Activated CD4-positive, alpha-beta memory T cell treated with anti-CD3 and anti-CD28 coated beads, Interleukin-2, amount 10 ng/mL, durations not matched to agents 7 days and 5 days (primary cell): ENCODE measurements at places on chromosomes 1 and 21. TPM values are rescaled to one million over a fixed set of nuclear protein-coding genes. Genes with fewer than 3 reads are reported as not detected.

DNA sequence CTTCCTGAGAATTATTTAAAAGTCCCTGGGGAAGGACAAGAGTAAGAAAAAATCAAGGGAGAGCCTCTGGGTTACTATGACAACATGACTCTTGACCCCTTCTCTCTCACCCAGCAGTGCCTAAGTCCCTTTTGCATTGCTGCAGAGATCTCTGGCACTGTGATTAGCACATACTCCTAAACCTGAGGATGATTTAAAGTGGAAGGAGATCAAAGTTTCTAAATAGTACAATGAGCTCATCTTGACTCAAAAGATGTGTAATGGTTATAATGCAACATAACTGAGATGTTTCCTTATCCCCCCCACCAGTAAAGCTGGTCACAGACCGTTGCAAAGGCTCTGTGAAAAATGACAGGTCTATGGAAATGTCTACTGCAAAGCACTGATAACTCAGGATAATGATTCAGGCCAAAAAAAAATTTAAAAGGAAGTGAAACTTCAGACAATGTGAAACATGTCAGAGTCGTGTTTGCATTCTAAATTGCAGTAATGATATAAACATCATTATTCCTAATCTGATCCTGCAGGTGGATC lies 519.2 kb downstream of the KIF26B start:
- H3K36me3 ChIP-seq, result no peaks in the 10 kb centered on the region
- H3K4me3 ChIP-seq, result no peak overlapping the region
- H3K27ac ChIP-seq, result no peak overlapping the region
- DNase-seq, result no peak

DNA sequence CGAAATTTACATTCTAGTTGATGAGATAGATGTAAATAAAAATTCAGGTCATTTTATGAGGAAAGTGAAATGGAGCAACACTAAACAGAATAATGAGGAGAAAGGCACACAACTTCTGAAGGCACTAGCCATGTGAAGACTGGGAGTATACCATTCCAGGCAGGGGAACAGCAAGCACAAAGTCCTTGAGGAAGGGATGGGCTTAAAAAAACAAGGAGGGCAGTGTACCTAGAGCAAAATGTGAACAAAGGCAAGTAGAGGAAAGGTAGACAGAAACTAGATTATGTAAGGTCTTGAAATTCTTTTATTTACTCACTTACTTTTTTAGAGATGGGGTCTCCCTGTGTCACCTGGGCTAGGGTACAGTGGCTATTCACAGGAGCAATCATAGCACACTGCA lies 54.1 kb upstream of the LRIG2 start:
- no peaks in the 10 kb centered on the region for H3K36me3 ChIP-seq
- no peak overlapping the region for H3K4me3 ChIP-seq
- no peak for DNase-seq
- H3K4me1 ChIP-seq, result no peaks in the 10 kb centered on the region
- no peak overlapping the region for H3K27ac ChIP-seq

The PGLYRP3 gene
- not detected for total RNA-seq

The GPR157 gene
- 5.0 TPM for total RNA-seq

DNA sequence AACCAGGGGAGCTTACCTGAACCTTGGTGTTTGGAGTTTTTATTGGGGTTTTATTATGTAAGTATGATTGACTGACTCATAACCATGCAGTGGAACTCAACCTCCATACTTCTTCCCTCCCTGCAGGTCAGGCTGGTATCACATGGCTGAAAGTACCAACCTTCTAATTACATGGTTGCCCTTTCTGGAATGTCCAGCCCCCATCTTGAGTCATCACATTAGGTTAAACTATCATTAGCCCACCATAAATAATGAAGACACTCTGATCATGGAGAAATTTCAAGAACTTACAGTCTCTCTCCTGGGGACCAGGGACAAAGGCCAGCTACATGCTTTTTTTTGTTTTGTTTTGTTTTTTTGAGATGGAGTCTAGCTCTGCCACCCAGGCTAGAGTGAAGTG lies 19.2 kb upstream of the DPH5 start:
- no peaks in the 10 kb centered on the region for H3K27me3 ChIP-seq
- no peak overlapping the region for H3K4me3 ChIP-seq
- no peaks in the 10 kb centered on the region for H3K4me1 ChIP-seq

GRCh38 chr1:90834886-90835660 lies 118.0 kb upstream of the BARHL2 start:
- H3K27ac ChIP-seq, result no peak overlapping the region
- DNase-seq, result no peak
- peaks cover 5% of the 10 kb centered on the region for H3K36me3 ChIP-seq
- peaks cover 88% of the 10 kb centered on the region for H3K27me3 ChIP-seq

GRCh38 chr1:5746611-5747425 lies 245.4 kb downstream of the NPHP4 start:
- H3K36me3 ChIP-seq, result no peaks in the 10 kb centered on the region
- no peak overlapping the region for H3K27ac ChIP-seq
- no peak overlapping the region for H3K4me3 ChIP-seq

GRCh38 chr1:6248161-6248776 lies 4.3 kb downstream of the HES3 start:
- peaks cover 20% of the 10 kb centered on the region for H3K4me1 ChIP-seq
- no peak for DNase-seq
- H3K4me3 ChIP-seq, result no peak overlapping the region

The TNFAIP8L2 gene
- total RNA-seq, result 32.0 TPM

GRCh38 chr1:154990276-154990675 lies 3.1 kb upstream of the LENEP start:
- no peak overlapping the region for H3K27ac ChIP-seq
- no peaks in the 10 kb centered on the region for H3K27me3 ChIP-seq
- H3K36me3 ChIP-seq, result peaks cover 34% of the 10 kb centered on the region
- H3K4me1 ChIP-seq, result peaks cover 14% of the 10 kb centered on the region
- H3K4me3 ChIP-seq, result no peak overlapping the region

DNA sequence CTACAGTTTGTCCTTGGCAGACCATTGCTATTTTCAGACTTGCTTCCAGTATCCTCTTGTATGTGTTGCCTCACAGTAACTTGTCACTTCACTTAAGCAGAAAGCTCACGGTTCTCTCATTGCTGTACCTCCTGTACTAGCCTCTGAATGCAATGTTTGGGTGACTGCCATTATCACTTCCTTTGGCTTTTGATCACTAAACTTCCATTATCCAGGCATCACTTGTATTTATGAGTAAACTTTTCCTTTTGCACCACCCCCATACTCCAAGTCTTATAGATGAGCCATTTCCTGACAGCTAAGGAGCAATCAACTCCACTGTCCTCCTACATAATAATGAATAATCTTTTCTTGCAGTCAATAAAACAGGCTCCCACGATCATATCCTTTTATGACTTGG lies 255.3 kb downstream of the PDE4B start:
- no peaks in the 10 kb centered on the region for H3K4me1 ChIP-seq
- H3K36me3 ChIP-seq, result no peaks in the 10 kb centered on the region
- H3K4me3 ChIP-seq, result no peak overlapping the region
- no peak overlapping the region for H3K27ac ChIP-seq

The CYP2J2 gene
- 2.8 TPM for total RNA-seq

- DNase-seq, result no peak
- H3K27me3 ChIP-seq, result no peaks in the 10 kb centered on the region
Measured at GRCh38 chr1:14576155-14576554, 22.3 kb upstream of the KAZN start.

DNA sequence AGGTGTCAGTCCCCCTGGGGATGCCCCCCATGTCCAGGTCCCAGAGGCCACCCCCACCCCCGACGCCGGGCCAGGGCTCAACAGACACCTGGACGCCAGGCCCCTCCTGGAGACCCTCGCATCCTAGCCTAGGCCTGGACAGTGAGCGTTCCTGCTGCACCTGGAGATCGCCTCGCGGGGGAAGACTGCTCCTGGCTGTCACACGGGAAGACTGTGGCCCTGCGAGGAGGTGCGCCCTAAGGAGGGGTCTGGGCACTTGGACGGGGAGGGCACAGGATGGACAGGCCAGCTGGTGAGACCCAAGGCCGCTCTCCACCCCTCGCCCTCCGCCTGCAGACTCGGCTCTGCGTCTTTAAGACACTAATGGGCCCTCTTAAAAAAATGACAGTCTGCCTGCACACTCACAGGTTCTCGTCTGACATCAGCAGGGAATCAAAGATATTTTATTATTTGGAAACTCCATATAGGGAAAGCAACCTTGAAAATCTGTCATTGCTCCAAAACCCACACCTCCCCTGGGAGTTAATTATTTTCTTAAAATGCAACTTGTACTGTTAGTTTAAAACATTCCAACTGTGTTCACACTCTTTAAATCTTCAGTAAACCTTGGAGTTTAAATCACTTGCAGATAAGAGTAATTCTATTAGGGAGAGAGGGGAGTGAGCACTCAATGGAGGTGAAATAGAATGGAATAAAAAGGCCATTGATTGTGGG lies 45.6 kb upstream of the ACTRT2 start:
- H3K4me3 ChIP-seq, result no peak overlapping the region
- peaks cover 10% of the 10 kb centered on the region for H3K4me1 ChIP-seq
- H3K27me3 ChIP-seq, result no peaks in the 10 kb centered on the region
- no peaks in the 10 kb centered on the region for H3K36me3 ChIP-seq
- no peak for DNase-seq

DNA sequence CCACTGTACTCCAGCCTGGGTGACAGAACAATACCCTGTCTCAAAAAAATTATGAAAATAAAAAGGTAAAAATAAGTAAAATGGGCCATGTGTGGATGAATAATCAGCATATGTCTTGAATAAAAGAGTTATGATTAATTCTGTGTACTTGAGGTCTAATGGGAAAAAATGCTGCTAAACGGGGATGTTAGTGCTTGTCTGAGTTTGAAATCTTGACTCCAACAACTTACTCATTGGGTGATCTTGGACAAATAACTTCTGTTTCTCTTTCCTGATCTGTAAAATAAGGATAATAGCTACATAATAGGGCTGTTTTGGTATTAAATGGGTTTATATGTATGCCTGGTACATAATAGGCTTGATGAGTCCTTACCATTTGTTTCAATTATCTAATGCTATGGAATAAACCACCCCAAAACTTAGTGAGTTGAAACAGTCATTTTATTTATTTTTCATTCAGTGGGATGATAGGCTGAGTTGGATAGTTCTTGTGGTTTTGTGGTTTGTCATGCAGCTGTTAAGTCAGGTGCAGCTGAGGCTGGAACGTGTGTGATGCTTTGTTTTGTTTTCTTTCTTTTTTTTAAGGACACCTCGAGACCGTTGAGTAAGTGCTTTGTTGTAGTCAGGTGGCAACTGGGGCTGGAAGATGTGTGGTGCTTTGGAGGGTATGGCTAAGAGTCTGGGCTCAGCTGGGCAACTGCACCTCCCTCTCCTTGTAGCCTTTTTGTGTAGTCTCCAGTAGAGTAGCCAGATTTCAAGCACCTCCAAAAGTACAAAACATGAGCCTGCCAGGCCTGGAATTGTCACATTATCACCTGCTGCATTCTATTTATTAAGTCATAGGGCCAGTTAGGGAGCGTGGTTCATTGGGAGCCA lies 4.9 kb downstream of the MDM4 start:
- H3K27me3 ChIP-seq, result no peaks in the 10 kb centered on the region
- peak; percentile 71 for DNase-seq

GRCh38 chr21:32806810-32807386 lies 35.3 kb upstream of the PAXBP1 start:
- H3K36me3 ChIP-seq, result no peaks in the 10 kb centered on the region
- H3K4me1 ChIP-seq, result peaks cover 8% of the 10 kb centered on the region
- no peak overlapping the region for H3K27ac ChIP-seq
- no peak overlapping the region for H3K4me3 ChIP-seq
- no peak for DNase-seq
